ENCODE measurements at places on chromosomes 12 and 14. TPM values are rescaled to one million over a fixed set of nuclear protein-coding genes. Genes with fewer than 3 reads are reported as not detected.

The PDZRN4 gene
- total RNA-seq, result not detected

DNA sequence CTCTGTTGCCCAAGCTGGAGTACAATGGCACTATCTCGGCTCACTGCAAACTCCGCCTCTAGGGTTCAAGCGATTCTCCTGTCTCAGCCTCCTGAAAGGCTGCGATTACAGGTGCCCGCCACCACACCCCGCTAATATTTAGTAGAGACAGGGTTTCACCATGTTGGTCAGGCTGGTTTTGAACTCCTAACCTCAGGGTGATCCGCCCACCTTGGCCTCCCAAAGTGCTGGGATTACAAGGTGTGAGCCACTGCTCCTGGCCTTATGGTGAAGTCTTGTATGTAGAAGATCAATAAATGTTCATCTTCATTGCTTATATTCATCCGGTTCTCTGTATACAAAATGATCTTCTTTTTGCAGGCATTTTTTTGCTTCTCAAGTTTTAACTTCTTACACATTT, 47.8 kb downstream of the MDM2 start:
- no peaks in the 10 kb centered on the region for H3K4me1 ChIP-seq
- DNase-seq, result no peak
- no peaks in the 10 kb centered on the region for H3K27me3 ChIP-seq
- no peak overlapping the region for H3K4me3 ChIP-seq

The GDF11 gene
- 18.2 TPM for total RNA-seq

DNA sequence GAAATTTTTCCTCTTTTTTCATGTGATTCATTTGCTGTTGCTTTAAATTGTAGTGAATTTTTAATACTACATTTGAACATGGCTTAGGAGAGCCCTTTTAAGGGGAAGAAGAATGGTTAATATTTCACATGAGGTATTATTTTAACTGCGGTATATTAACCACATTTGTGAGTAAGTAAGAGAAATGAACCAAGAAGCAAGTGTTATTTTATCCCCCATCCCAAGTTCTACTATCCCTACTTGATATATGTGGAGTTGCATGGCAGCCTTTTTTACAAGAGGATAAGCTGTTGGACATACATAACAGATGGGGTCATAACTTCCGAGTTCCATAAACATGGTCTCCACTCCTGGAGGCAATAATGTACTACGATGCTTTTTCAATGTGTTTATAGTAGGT, 623.3 kb downstream of the LRFN5 start:
- H3K4me3 ChIP-seq, result no peak overlapping the region
- DNase-seq, result no peak
- H3K27ac ChIP-seq, result no peak overlapping the region
- H3K27me3 ChIP-seq, result no peaks in the 10 kb centered on the region
- H3K36me3 ChIP-seq, result no peaks in the 10 kb centered on the region

- H3K36me3 ChIP-seq, result no peaks in the 10 kb centered on the region
- H3K27me3 ChIP-seq, result peaks cover 1% of the 10 kb centered on the region
- no peak for DNase-seq
- H3K4me1 ChIP-seq, result no peaks in the 10 kb centered on the region
- no peak overlapping the region for H3K4me3 ChIP-seq
Observed at GRCh38 chr14:57607086-57607485, 113.4 kb upstream of the CCDC198 start.

GRCh38 chr12:79547735-79548609, 142.8 kb downstream of the PAWR start:
- H3K27ac ChIP-seq, result peak overlapping the region; percentile 99
- H3K27me3 ChIP-seq, result no peaks in the 10 kb centered on the region
- H3K36me3 ChIP-seq, result no peaks in the 10 kb centered on the region
- peaks cover 13% of the 10 kb centered on the region for H3K4me1 ChIP-seq
- peak; percentile 46 for DNase-seq

DNA sequence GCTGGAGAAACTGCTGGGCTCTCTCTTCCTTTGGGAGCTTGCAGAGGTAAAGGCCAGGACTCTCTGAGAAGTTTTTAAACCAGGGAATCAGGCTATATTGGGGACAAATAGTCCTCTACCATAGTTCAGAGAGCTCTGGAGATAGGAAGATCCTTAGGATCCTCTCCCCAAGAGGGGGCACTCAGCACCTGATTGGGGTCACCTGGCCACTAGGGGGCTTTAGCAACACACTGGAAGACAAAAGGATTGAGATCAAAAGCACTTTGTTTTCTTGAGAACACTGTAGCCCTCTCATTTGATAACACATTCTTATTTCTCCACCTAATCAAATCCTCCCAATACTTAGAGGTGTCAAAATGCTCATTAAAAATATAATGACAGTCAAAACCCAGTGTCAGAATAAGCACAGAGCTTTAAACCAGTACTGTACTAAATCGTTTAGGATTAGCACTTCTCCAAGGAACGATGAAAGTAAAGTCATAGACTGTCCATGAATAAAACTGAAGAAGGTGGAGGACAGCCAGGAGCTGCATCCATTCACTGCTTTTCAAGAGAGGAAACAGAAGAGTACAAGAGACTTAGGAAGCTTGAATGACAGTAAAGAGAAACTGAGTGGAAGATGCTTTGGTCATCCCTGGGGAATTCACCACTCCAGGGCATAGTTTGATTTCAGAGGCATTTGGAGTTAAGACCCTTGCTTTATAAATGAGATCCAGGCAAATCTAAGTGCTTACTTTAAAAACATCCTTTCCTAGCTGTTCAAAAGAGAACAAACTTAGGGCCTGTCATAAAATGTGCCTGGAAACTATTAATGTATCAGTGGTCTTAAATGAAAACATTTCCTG, 26.5 kb downstream of the BMP4 start:
- peak; percentile 84 for DNase-seq
- H3K27ac ChIP-seq, result no peak overlapping the region
- H3K36me3 ChIP-seq, result no peaks in the 10 kb centered on the region
- no peaks in the 10 kb centered on the region for H3K4me1 ChIP-seq
- no peaks in the 10 kb centered on the region for H3K27me3 ChIP-seq
- no peak overlapping the region for H3K4me3 ChIP-seq

- no peaks in the 10 kb centered on the region for H3K27me3 ChIP-seq
- no peak overlapping the region for H3K4me3 ChIP-seq
- no peaks in the 10 kb centered on the region for H3K4me1 ChIP-seq
Observed at GRCh38 chr12:105679982-105680381, 349.5 kb downstream of the C12orf75 start.

DNA sequence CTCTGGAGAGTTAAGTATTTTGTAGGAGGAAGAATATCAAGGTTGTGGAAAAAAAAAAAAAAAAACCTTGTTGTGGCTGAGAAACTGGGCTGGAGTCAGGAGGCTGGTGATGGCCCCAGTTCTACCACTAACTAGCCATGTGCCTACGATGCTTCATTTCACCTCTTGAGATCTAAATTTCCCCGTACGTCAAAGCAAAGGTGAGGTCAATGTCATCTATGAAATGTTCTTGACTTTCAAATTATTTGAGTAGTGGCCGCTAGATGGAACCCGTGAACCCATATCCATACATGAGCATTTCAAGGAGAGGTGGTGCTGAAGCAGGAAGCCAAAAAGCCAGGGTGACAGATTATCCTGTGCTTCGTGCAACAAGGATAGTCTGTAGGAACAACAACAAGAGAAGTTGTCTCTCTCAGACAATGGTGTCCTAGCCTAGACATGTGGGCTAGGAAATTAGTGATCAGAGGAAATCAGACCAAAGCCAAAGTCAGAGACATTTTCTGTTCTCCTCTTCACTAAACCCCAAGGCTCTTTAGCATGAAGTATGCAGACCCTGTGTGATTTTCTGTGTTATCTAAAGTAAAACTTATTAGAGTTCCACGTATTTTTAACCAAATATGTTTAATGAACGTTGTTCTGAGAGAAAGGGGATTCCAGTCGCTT, 95.5 kb upstream of the ETV6 start:
- H3K36me3 ChIP-seq, result no peaks in the 10 kb centered on the region
- no peak for DNase-seq
- no peaks in the 10 kb centered on the region for H3K4me1 ChIP-seq
- H3K27me3 ChIP-seq, result no peaks in the 10 kb centered on the region

GRCh38 chr12:29148596-29148910, 525 bp upstream of the FAR2 start:
- H3K27ac ChIP-seq, result peak overlapping the region; percentile 88
- H3K4me3 ChIP-seq, result peak overlapping the region; percentile 66

GRCh38 chr12:59946635-59947034, 350.8 kb downstream of the SLC16A7 start:
- H3K36me3 ChIP-seq, result no peaks in the 10 kb centered on the region
- no peaks in the 10 kb centered on the region for H3K27me3 ChIP-seq
- no peak overlapping the region for H3K27ac ChIP-seq
- DNase-seq, result no peak

DNA sequence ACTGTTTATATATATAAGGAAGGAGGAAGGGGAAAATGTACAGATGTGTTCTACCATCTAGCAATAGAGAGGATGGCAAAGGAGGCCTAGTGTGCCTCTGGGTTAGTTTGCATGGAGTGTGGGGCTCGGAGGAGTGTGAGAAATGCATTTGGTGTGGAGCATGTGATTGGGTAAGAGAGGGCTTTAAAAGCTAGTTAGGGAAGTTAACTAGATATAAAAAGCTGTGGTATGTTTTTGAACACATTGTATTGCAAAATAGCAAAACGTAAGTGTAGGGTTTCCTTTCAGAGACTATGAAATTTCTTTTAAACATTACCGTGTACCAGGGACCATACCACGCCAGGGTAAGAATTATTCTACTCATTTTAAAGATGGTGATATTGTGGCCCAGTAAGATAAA, 53.3 kb upstream of the STXBP6 start:
- H3K4me1 ChIP-seq, result no peaks in the 10 kb centered on the region
- no peak overlapping the region for H3K27ac ChIP-seq
- DNase-seq, result no peak
- no peaks in the 10 kb centered on the region for H3K36me3 ChIP-seq
- no peak overlapping the region for H3K4me3 ChIP-seq

DNA sequence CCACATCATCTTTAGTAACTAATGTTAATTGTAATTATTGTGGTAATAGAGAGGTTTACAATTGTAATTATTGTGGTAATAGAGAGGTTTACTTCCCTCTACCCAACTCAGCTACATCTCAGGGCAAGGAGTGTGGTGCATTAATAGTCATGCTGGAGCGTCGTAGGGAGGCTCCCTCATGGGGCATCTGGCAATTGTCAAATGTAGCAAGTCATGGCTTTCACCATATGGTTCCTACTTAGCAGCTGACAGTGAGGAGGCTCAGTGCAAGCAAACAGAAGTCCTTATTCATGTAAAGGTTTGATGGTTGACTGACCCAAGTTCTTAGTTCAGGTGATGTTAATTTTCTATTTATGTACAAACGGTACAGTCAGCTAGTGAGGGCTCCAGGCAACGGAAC, 1012.0 kb downstream of the FLRT2 start:
- no peak overlapping the region for H3K4me3 ChIP-seq
- H3K27me3 ChIP-seq, result no peaks in the 10 kb centered on the region
- H3K27ac ChIP-seq, result no peak overlapping the region
- H3K4me1 ChIP-seq, result no peaks in the 10 kb centered on the region

DNA sequence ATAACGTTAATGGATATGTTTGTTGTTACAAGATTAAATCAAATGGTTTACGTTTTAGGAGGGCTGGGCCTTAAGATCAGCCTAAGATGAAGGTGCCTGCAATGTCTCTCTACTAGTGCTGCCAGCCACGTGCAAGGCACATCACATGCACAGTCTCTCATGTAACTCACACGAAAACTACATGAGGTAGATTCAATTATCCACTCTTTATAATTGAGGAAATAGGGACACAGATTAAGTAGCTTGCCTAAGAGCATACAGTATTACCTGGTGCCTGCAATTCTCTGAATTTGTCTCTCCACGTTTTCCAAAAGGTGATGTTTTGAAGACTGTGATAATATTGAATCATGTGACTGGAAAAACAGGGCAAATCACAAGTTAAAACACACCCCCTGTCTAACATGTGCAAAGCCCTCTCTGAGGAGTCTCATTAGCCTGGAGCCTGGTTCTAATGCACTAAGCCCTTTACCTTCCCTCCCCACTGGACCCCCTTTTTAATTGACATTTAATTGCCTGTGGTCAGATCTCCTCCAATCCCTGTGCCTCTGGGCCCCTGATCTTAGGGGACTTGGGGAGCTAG, 14.6 kb upstream of the ATP2A2 start:
- H3K27me3 ChIP-seq, result no peaks in the 10 kb centered on the region
- H3K27ac ChIP-seq, result no peak overlapping the region
- DNase-seq, result no peak
- peaks cover 9% of the 10 kb centered on the region for H3K4me1 ChIP-seq

The WSCD2 gene
- 2.2 TPM for total RNA-seq

The TOMM20L gene
- not detected for total RNA-seq

Data from H1 (cell line).